ENCODE measurements at places on chromosomes 2 and 18.

DNA sequence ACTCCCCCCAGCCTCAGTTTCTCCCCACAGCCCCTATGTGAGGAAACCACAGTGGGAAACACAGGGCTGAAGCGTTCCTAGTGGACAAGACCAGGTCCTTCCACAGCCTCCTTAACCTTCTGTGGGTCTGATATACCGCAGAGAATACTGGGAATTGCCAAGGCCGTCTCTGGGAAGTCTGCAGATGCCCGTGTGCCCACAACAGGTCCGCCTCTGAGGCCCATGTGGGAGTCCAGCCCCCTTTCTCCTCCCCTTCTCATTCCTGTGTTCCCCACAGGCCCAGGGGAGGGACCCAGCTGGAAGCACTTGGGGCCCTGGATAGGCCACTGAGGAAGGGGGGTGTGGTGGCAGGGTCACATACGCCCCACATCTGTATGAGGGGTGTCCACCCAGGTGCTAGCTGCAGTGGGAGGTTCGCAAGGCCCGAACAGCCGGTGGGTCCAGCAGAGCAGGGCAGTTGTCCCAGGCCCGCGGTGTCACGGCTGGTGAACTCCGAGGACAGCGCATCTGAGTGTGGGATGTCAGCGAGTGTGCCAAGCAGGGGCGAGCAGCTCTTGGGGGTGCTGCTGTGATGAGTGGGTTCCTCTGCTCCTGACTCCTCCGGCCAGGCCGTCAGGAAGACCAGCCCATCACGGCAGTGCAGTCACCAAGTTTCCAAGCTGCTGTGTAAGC lies 2.4 kb upstream of the KCNIP3 start:
- no peak for DNase-seq

- DNase-seq, result no peak
Measured at GRCh38 chr2:35510636-35511035, 844.9 kb upstream of the CRIM1 start.

- no peak for DNase-seq
Measured at GRCh38 chr2:70498054-70498453, 55.6 kb downstream of the TGFA start.

DNA sequence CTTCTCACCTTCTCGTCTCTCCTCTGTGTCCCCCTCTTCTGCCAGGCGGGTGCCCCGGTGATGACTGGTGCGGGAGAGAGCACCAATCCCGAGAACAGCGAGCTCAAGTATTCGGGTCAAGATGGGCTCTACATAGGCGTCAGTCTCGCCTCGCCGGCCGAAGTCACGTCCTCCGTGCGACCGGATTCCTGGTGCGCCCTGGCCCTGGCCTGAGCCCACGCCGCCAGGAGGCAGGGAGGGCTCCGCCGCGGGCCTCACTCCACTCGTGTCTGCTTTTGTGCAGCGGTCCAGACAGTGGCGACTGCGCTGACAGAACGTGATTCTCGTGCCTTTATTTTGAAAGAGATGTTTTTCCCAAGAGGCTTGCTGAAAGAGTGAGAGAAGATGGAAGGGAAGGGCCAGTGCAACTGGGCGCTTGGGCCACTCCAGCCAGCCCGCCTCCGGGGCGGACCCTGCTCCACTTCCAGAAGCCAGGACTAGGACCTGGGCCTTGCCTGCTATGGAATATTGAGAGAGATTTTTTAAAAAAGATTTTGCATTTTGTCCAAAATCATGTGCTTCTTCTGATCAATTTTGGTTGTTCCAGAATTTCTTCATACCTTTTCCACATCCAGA lies 31.3 kb downstream of the GATA6 start:
- DNase-seq, result no peak

DNA sequence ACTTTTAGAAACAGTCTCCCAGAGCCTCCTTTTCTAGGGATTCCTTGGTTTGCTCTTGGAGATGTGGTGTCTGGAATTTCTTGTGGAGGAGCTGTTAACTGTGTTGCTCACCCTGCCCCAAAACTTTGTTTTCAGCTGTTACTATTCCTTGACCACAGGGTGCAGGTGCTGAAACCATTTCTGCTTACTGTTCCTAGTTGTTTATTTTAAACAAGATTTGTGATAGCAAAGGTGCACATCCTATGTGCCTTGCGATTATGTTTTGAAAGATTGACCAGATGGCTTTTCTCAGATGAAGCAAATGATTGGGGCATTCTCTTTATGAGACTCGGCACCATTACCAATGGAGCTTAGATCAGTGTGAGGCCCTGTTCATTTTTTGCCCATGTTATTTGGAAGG lies 111.2 kb downstream of the RAB3GAP1 start:
- no peak for DNase-seq

- peak; percentile 56 for DNase-seq
Measured at GRCh38 chr2:227436436-227437174, 35.4 kb upstream of the AGFG1 start.

DNA sequence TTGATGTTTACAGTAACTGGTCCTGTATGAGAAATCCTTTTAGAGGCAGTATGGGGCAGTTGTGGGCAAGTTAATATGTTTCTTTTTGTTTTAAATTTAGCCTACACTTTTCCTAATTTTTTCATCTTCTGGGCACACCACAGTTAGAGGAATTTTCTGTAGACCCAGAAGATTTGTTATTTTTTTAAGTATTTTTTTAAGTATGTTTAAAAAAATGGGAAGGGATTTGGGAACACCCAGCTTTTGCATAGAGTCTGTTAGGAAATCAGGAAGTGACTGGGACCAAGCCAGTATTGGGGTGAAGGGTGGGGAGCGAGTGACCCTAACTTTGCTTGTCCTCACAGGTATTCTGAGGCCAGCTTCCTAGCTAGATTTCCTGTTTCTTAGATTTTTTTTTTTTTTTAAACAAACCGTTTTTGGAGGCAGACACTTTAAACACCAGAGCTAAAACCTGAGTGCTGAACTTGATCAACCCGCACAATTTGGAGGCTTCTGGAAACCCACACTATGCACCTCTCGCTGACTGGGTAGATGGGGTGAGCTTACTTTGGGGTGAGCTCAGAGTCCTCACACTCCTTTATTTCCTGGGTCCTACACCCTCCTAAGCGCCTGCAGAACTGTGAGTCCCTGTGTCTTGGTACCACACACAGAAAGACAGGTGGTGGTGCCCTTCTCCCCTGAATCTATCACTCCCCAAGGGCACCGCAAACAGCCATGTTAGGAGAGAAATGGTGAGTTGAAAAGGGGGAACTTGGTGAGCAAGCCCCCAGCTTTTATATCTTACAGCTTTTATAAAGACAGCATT lies 5.2 kb downstream of the GATA6 start:
- no peak for DNase-seq

- no peak for DNase-seq
Measured at GRCh38 chr2:43027097-43027873, 199.1 kb downstream of the ZFP36L2 start.

GRCh38 chr2:194938066-194938465 lies 719.0 kb upstream of the SLC39A10 start:
- DNase-seq, result no peak

DNA sequence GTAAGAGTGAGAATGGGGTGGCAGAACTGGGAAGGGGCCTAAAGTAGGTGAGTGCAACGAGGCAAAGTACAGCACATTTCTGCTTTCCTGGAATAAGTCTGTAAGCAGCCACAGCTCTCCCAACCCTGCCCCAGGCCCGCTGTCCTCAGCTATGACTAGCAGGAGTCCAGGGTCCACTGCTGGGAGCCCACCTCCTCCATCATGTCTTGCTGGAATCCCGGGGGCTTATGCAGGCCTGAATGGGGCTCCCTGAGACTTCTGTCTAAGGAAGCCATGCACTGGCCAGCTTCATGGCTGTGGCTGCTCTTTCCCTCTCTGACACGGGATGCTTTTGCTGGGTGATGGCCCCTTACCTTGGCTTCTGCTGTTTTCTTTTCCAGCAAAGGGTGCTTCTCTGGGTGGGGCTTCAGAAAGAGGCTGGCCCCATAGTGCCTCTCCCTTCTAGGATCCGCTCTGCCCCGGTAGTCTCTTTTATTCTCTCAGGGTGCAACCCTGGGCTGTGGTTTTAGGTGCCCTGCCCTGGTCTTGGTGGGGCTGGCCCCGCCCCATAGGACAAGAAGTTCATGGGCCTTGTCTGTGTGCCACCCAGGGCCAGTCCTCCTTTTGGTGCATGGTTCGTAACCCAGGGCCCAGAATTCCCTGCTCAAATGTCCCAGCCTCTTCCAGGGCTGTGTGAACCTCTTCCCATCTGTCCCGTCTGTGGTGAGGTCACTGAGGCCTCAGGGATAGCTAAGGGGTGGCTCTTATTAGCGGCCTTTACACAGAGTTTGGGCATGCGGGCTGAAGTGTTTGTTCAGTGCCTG lies 33.8 kb upstream of the POLE4 start:
- DNase-seq, result no peak

- no peak for DNase-seq
Measured at GRCh38 chr2:127277028-127277427, 16.9 kb downstream of the ERCC3 start.

GRCh38 chr2:121400201-121400600 lies 115.2 kb upstream of the TFCP2L1 start:
- no peak for DNase-seq

GRCh38 chr2:233087713-233088112 lies 27.6 kb downstream of the INPP5D start:
- DNase-seq, result no peak

DNA sequence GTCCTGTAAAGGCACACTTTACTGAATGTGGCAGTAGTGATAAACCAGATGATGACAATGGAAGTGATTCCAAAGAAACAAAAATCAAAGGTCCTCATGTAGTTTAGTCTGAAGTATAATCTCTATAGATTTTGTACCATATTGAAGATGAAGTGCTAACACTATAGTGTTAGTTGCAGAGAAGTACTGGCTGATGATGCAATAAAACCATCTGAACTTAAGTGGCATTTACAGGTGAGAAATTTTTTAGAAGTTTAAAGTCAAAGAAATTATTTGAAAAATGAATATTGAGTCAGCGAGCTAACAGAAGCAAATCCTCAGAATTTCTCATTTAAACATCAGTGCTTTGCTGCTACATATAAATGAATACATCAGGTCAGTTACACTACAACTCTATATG lies 43.1 kb upstream of the RMDN2 start:
- DNase-seq, result no peak

GRCh38 chr2:239307921-239308613 lies 92.8 kb downstream of the HDAC4 start:
- peak; percentile 31 for DNase-seq

GRCh38 chr2:162090109-162090508 lies 16.1 kb upstream of the DPP4 start:
- no peak for DNase-seq
